ENCODE measurements at places on chromosomes 6 and 20. TPM values are rescaled to one million over a fixed set of nuclear protein-coding genes. Genes with fewer than 3 reads are reported as not detected.

DNA sequence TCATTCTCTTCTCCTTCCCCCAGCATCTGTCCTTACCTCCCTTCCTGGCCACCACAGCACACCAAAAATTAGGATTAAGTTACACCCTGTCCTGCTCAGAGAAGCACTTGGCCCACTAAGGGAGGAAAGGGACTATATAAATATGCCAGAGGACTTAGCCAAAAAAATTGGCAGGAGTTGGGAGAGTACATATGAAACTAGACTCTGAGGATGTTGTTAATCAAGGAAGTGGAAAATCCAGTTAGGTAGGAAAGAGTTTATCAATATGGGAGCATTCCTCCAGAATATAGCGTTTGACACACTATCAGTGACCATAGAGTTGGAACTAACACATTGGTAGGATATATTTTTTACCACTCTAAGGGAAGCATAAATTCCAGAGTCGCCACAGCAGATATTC is 57.3 kb upstream of the TSHZ2 start:
- no peak for DNase-seq

GRCh38 chr20:39986173-39986904 is 702.7 kb downstream of the MAFB start:
- no peak for DNase-seq

Gene MROH8
- total RNA-seq: 0.27 TPM

GRCh38 chr6:159298840-159299239 is 129.6 kb downstream of the FNDC1 start:
- DNase-seq: no peak

Gene C6orf52
- 1.0 TPM for total RNA-seq

GRCh38 chr20:56429502-56429901 is 17.4 kb downstream of the CASS4 start:
- no peak for DNase-seq

- DNase-seq: no peak
Measured at GRCh38 chr6:12826584-12826983, 110.0 kb downstream of the PHACTR1 start.

GRCh38 chr6:72689107-72689954 is 67.5 kb downstream of the KCNQ5 start:
- DNase-seq: no peak

GRCh38 chr20:31474097-31474436 is 860 bp downstream of the DEFB124 start:
- no peak for DNase-seq
